Immature natural killer cell (primary cell): ENCODE measurements at places on chromosomes 5 and 9. TPM values are rescaled to one million over a fixed set of nuclear protein-coding genes. Genes with fewer than 3 reads are reported as not detected.

DNA sequence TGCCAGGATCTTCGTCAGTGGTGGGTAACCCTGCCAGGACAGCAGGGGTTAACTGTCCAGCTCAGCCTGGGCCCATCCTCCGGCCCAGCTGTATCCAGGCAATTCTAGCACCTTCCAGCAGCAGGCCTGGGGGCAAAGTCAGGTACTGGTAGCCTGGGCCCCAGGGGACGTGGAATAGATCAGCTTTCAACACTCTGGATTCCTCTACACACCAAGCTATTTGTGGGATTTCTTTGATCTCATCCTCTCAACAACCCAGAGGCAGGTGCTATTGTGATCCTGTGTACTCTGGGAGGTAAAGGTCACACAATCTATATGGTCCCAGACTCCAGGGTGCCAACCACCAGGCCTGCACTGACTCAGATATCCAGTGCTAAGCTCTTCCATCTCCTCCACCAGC, 8.7 kb upstream of the SPOUT1 start:
- no peak for DNase-seq
- peaks cover 4% of the 10 kb centered on the region for H3K36me3 ChIP-seq

CDH10 gene
- not detected for polyA plus RNA-seq

HSPB3 gene
- not detected for polyA plus RNA-seq

DNA sequence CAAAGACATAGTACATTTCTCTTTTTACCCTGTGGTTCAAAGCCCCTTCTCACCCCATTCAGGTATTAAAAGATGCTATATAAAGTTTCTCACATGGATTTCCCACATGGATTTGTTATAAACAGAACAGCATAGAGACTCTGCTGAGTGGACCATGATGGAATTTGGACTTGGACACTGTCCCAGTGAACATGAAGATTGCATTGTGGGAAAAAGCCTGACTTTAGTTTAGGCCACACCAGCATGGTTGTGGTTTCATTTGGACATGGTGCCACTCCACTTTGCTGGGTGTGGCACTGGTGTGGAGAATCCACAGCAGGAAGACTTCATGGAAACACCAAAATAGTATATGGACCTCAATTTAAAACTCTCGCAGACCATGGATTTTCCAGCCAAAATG, 124.6 kb downstream of the ARHGAP26 start:
- H3K4me3 ChIP-seq, result no peak overlapping the region
- H3K4me1 ChIP-seq, result peaks cover 24% of the 10 kb centered on the region
- DNase-seq, result no peak
- H3K36me3 ChIP-seq, result peaks cover 10% of the 10 kb centered on the region

GRCh38 chr9:16683326-16683725, 187.1 kb downstream of the BNC2 start:
- H3K4me1 ChIP-seq, result peaks cover 40% of the 10 kb centered on the region
- H3K27ac ChIP-seq, result no peak overlapping the region
- no peak overlapping the region for H3K4me3 ChIP-seq
- H3K36me3 ChIP-seq, result no peaks in the 10 kb centered on the region
- peaks cover 6% of the 10 kb centered on the region for H3K27me3 ChIP-seq
- DNase-seq, result no peak

SUSD3 gene
- polyA plus RNA-seq, result not detected

DNA sequence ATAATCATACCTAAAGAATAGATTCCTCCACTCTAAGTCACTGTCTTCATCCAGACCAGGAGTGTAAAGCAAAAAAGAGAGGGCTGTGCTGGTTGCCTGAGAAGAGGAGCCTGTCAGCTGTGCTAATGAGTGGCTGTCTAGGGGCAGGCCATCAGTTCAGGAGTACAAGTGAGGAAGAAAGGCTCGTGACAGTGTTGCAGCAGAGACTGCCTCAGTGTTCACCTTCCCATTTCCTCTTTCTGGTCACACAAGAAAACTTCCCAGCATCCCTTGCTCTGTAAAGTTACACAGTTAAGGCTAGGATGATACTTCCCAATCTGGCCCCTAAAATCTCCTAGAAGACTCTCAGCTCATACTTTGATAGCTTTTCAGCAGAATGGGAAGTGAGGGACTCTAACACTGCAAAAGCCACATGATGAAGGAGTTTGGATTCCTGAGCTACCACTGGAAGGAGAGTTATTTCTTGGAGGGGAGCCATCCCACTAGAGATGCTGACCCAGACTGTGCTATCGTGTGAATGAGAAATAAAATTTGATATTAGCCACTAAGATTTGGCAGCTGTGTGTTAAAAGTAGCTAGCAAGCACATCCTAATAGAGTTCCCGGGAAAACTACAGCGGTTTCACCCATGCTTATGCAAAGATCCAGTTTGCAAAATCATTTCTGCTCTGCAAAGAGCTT, 67.1 kb downstream of the ADAMTS12 start:
- peaks cover 1% of the 10 kb centered on the region for H3K27me3 ChIP-seq
- H3K4me3 ChIP-seq, result no peak overlapping the region
- DNase-seq, result no peak
- no peaks in the 10 kb centered on the region for H3K4me1 ChIP-seq
- H3K36me3 ChIP-seq, result no peaks in the 10 kb centered on the region
- H3K27ac ChIP-seq, result no peak overlapping the region

DNA sequence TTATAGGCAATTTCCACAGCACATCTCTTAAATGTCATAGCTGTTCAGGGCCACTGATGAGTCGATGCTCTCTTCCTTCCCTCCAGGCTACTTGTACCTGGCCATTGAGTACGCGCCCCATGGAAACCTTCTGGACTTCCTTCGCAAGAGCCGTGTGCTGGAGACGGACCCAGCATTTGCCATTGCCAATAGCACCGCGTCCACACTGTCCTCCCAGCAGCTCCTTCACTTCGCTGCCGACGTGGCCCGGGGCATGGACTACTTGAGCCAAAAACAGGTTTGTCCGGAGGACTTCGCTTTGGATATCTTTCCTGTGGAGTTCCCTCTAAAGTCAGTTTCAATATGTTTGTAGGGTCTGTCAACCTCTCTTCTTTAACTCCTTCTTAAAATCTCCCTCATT, 84.3 kb downstream of the EQTN start:
- DNase-seq, result no peak
- no peaks in the 10 kb centered on the region for H3K36me3 ChIP-seq
- no peak overlapping the region for H3K4me3 ChIP-seq
- peaks cover 2% of the 10 kb centered on the region for H3K27me3 ChIP-seq
- H3K4me1 ChIP-seq, result no peaks in the 10 kb centered on the region

DNA sequence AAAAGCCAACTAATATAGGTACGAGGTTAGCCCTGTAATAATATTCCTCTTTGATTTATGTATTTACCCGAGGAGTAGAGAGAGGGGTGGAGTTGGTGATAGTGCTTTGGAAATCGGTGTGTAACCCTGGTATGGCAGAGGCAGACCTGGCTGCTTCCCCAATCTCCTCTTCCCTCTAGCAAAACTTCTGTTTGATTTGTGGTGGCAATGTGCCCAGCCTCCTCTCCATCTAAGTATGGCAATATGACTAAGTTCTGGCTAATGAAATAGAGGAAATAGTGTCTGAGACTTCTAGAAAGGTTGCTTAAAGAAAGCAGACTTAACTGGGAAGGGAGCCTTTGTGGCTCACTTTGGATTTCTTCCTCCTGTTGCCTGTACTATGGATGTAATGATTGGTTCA, 491.1 kb downstream of the ENC1 start:
- no peaks in the 10 kb centered on the region for H3K27me3 ChIP-seq
- H3K4me1 ChIP-seq, result no peaks in the 10 kb centered on the region
- H3K27ac ChIP-seq, result no peak overlapping the region
- H3K4me3 ChIP-seq, result no peak overlapping the region
- H3K36me3 ChIP-seq, result no peaks in the 10 kb centered on the region

- peaks cover 30% of the 10 kb centered on the region for H3K36me3 ChIP-seq
- H3K4me3 ChIP-seq, result peak overlapping the region; percentile 96
- peak overlapping the region; percentile 96 for H3K27ac ChIP-seq
- H3K27me3 ChIP-seq, result peaks cover 3% of the 10 kb centered on the region
- no peak for DNase-seq
Measured at GRCh38 chr9:124415852-124416484, 726 bp upstream of the PSMB7 start.

DNA sequence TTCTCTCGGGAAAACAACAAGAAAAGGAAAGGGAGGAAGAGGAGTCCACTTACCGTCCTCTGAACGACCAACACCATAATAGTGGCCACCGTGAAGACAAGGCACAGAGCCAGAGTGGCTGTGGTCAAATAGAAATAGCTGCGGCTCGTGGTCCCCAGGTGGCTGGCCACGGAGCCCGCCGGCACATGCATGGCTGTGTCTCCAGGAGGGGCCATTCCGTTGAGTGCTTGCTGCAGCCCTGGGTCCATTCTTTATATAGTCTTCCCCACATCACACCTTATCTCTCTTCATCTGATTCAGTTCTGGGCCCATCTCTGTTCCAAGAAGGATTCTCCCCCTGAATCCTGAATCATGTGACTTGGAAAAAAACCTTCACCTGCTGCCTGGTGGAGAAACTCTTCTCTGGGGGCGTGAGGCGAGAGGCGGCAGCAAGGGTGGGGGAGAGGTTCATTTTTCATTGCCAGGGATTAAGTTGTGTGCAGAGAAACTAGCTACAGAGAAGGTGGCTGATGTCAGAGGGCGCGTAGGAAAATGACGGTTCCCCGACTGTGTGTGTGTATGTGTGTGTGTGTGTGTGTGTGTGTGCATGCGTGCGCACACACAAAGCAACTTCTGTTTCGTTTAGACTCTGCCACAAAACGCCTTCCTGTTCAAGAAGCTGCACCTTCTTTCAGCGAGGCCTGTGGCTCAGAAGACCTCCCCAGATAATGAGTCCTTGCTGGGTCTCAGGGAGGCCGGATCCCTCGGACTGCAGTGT, at the start of gene TNFSF8:
Gene TNFSF8, minus strand, starts transcription at position 536 of the 757 bp plus-strand sequence. Its CDS starts 288 bp downstream, at position 248.
- DNase-seq, result peak; percentile 58
- H3K27ac ChIP-seq, result peak within 1 kb of the TSS; percentile 90
- peaks cover 58% of the 10 kb centered on the region for H3K4me1 ChIP-seq
- H3K36me3 ChIP-seq, result no peaks in the 10 kb centered on the region
- H3K27me3 ChIP-seq, result peaks cover 6% of the 10 kb centered on the region

- H3K27me3 ChIP-seq, result peaks cover 3% of the 10 kb centered on the region
- no peak overlapping the region for H3K27ac ChIP-seq
- no peak for DNase-seq
- no peaks in the 10 kb centered on the region for H3K36me3 ChIP-seq
- H3K4me1 ChIP-seq, result no peaks in the 10 kb centered on the region
Measured at GRCh38 chr9:106769331-106769730, 93.6 kb upstream of the ZNF462 start.

- DNase-seq, result no peak
- H3K27me3 ChIP-seq, result peaks cover 6% of the 10 kb centered on the region
- H3K4me3 ChIP-seq, result no peak overlapping the region
- no peaks in the 10 kb centered on the region for H3K4me1 ChIP-seq
- H3K36me3 ChIP-seq, result no peaks in the 10 kb centered on the region
Measured at GRCh38 chr5:168432903-168433302, 53.4 kb upstream of the RARS1 start.

ADAMTSL2 gene
- polyA plus RNA-seq, result not detected

DNA sequence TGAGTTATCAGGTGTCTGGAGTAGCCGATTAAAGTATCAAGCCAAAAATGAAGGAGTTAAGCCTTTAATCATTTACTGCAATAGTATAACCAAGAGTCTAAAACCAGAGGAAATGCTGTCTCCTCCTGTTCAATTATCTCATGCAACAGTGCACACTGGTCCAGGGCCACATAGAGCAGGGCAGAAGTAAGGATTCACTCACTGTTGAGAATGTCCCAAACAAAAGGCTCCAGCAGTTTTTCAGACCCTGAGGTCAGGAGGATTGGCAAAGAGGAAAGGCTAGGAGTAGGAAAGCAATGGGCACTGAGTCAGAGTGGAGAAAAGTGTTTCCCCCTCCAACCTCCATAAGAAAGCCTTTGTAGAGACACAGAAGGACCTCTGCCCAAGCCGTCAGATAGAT, 168.2 kb downstream of the RNF180 start:
- H3K4me1 ChIP-seq, result no peaks in the 10 kb centered on the region
- DNase-seq, result no peak
- no peak overlapping the region for H3K27ac ChIP-seq
- peaks cover 2% of the 10 kb centered on the region for H3K27me3 ChIP-seq
- H3K4me3 ChIP-seq, result no peak overlapping the region
- no peaks in the 10 kb centered on the region for H3K36me3 ChIP-seq
